Fibroblast of the aortic adventitia (primary cell): ENCODE measurements at places on chromosomes 11 and 22.

DNA sequence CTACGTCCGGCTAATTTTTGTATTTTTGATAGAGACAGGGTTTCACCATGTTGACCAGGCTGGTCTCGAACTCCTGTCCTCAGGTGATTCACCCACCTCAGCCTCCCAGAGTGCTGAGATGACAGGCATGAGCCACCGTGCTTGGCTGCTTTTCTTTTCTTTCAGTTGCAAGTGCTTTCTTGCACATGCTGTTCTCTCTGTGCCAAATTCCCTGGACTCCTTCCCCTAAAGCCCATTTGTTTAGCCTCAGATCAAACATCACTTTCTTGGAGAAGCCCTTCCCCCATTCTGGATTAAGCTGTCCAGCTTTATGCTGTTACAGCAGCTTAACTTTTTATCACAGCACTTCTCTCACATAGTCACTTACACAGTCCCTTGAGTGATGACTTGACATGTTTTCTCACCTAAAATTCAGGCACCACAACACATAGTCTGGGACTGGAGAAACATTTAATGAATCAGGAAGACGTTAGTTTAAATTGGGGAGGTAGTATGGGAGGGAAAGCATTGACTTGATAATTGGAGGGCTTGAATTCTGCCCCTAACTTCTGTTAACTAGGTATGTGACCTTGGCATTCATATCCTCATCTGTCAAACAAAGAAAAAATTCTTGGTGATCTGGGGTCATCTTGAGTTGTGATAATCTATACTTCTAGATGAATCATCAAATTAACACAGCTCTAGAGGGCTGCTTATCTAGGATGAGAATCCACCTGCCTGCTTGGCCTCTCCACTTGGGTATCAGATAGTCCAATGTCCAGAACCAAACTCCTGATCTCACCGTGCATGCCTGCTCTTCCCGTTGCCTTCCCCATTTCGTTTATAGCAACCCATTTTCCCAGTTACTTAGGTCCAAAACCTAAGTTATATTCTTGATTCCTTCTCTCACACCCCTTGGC, 18.4 kb downstream of the ACO2 start:
- peak; percentile 50 for DNase-seq

DNA sequence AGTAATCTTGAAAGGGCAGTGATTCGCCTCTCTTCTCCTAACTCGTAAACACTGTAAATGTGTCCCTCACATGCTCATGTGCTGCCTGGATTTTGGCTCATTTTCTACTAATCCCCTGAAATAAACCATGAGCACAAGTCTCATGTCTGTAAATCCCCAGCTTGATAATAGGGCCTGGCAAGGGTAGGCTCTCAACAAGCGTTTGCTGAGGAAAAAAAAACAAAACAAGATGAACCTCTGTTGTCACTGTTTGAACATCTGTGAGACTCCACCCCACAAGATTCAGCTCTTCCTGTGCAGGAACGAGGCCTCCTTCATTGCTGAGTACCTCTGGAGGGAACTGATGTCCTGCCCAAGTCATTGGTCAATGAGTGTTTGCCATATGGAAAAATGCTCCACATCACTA, 4.5 kb upstream of the CYB5R2 start:
- peak; percentile 56 for DNase-seq

DNA sequence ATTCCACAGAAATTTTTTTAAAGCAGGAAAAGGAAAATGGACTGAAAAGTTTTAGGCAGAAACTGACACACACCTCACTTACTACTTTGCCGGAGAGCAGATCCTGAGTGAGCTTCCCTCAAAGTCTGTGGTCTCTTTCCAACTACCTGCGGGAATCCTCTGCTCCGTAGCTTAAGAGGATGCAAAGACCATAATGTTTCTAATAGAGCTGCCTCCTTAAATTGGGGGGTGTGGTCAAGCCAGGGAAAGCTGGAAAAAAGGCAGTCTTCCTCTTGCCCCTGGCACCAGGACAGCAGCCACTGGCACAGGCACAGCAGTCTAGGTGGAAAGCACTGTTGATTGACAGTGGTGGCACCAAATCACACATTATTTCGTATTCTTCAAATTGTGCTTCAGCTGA, at the start of gene ETS1:
ETS1 (minus strand) TSS at position 144 of the 400 bp plus-strand sequence. CDS start 14,428 bp downstream, outside the sequence.
- no peak for DNase-seq

- DNase-seq: no peak
These were observed 53.6 kb downstream of the MPPED1 start for GRCh38 chr22:43465291-43466015.

DNA sequence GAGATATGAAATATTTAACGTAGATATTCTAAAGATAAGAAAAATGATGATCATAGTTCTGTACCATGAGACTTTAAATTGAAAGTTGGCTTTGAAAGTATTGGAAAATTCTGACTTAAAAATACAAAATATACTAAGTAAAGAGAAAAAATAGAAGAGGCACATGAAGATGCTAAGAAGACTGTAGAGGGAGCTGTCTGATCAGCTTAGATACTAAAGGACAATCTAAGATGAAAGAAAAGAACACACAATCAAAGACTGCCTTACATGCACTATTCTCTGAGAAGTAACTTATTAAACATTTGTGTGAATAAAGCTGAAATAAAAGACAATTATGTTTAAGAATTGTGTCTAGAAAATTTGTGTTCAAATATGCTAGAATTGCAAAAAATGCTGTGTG, 55.1 kb downstream of the RBMXL2 start:
- DNase-seq: peak; percentile 42

DNA sequence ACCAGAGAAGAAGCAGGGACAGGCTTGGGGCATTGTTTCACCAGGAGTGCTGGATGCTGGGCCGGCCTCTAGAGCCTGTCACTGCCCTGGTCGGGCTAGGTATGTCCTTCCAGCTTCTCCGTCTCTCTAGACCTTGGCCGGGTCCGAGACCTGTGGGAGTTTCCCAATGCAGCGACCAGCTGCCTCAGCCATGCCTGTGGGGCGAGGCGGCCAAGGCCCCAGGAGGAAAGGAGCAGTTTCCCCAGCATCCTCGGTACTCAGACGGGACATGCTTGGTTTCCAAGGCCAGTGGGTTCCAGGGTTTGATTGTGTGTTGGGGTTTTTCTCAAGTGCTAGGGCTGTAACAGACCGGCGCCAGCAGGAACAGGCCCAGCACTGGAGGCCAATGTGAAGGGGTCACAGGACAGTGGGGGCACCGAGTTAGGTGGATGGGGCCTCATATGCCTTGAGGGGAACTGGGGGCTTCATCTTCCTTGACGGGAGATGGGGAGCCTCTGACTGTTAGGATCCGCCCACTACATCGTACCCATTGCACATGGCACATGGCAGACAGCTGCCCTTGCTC, 339.0 kb downstream of the TBC1D22A start:
- no peak for DNase-seq

DNA sequence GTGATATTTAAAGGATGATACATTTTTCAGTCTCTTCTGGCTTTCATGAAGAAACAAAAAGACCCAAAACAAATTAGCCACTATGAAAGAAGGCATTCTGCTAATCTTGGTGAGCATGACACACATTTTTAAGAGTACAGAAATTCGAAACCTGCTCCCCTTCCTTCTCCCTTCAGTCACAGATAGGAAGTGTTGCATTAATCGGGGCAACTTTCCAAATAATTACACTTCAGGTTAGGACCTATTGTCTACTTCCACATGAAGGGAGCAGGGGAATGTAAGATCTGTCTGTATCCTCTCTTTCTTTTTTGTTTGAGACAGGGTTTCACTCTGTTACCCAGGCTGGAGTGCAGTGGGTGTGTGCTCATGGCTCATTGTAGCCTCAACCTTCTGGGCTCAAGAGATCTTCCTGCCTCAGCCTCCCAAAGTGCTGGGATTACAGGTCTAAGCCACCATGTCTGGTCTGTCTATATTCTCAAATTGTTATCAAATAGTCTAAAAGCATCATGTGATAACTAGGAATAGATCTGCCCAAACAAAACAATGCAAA, 45.8 kb downstream of the NCAM1 start:
- no peak for DNase-seq

DNA sequence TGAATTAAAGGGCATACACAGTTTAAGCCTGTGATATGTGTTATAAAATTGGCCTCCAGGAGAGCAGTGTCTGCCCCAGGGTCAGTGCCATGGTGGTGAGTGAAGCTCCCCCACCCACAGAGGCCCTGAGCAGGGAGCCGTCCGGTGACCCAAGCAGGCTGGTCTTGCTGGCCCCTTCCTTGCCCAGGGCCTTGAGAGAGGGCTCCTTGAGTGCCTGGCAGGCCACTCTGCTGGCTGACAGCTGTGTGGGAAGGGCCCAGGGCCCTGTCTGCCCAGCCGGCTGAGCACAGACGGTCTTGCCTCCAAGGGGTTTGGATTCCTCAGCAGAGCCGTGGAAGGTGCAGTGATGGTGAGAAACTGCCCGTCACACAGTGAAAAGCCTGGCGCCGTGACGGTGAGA, 25.9 kb downstream of the PTDSS2 start:
- no peak for DNase-seq

GRCh38 chr11:69101792-69102695, 53.3 kb downstream of the TPCN2 start:
- DNase-seq: no peak

DNA sequence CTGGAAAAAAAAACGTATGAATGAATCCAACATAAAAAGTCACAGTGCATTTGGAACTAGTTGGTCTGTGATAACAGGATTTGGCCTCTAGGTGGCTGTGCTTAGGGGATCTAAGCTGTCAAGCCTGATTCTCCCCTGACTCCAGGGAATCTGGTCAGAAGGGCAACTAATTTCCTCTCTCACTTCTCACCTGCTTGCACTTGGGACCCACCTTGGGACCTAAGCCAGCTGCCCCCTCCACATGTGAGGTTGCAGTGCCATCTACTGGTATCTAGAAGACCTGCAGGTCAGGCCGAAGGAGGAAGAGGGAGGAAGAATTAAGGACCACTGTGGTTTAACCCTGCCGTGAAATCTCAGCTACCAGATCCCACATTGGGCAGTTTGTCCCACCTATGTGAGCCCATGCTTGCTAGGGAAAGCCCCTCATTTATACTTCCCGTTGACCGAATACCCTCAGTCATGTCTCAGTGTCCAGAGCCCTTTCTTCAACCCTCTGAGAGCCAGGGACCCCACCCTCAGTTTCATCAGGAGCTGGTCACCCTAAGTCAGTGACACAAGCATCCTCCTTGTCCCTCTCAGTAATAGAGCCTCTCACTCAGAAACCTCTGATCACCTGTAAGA, 33.2 kb upstream of the CAVIN3 start:
- DNase-seq: peak; percentile 61

DNA sequence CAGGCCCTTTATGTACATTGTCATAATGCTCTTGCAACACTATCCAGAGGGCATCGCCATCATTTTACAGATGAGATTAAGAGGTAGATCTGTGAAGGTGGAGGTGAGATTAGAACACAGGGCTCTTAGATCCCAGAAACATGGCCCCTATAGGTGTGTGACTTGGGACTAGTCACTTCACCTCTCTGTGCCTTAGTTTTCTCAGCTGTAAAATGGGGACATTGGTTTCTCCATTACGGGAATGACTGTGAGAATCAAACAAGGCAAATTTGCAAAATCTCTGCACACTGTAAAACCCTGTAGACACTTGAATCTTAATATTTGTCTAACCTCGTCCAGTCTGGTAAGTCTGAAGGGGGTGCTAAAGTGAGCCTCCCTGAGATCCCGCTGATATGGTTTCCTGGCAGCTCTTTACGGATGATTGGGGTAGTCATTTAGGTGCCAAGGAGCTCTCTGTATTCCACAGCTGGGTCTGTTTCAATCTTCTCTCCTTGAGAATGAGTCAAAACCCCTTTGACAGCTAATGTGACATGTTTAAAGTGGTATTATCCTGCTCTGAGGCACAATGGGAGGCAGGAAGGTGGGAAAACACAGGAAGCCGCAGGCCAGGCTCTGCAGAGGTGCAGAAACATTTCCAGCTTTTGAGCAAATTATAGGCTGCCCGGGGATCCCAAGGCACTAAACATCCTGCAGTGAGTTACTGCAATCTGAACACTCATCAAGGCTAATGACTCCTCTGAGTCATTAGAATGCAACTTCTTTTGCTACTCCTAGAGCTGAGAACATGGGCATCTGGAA, 140.8 kb downstream of the CCDC81 start:
- DNase-seq: peak; percentile 71

GRCh38 chr11:115297330-115297729, 206.9 kb downstream of the CADM1 start:
- no peak for DNase-seq

DNA sequence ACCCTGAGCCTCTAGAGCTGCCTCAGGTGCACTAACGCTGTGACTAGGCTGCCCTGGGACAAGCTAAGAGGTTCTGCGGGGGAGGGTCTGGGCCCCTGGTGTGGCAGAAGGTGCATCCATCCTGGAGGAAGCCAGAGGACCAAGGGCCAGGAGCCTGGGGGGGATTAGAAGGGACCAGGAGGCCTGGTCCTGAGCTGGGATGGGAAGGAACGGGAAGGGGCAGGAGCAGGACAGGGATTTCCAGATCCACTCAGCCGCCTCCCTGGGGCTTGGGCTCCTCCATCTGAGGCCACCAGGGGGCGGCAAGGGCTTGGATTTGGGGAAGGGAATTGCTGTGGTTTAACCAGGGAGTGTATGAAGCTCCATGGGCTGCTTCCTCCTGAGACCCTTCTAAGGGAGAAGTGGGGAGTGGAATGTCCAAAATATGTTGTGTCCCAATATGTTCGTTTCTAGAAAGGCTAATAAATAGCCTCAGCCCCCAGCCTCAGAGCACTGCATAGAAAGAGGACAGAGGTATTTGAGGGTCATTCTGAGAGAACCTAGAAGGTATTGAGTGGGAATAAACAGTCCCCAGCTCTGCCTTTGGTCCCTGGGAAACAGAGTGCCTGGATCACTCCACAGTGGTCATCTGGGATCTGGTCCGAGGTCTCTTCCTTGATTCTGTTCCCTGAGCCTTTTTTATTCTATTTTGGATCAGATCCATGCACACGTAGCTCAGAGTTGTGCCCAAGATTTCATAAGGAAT, 17.4 kb upstream of the PRAME start:
- DNase-seq: peak; percentile 36

GRCh38 chr11:35919244-35919643, 24.6 kb upstream of the LDLRAD3 start:
- DNase-seq: peak; percentile 15

- DNase-seq: peak; percentile 62
These were observed 17.6 kb upstream of the MED17 start for GRCh38 chr11:93766504-93766903.

GRCh38 chr22:24703101-24703500, 71.4 kb downstream of the PIWIL3 start:
- DNase-seq: no peak

DNA sequence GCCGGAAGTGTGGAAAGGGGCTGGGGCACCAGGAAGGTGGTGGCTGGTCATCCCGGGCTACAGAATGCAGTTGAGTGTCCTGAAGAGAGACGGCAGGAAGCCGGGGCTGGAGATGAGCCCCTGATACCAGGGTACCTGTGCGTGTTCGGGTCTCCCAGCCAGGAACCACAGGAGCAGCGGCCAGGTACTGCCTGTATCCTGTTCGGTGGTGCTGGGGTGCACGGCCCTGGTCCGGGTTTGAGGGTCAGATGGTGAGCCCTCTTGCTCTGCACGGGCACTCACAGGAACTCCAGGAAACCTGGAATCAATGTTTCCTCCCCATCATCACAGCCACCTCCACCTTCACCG, 253.1 kb upstream of the B3GAT1 start:
- no peak for DNase-seq

DNA sequence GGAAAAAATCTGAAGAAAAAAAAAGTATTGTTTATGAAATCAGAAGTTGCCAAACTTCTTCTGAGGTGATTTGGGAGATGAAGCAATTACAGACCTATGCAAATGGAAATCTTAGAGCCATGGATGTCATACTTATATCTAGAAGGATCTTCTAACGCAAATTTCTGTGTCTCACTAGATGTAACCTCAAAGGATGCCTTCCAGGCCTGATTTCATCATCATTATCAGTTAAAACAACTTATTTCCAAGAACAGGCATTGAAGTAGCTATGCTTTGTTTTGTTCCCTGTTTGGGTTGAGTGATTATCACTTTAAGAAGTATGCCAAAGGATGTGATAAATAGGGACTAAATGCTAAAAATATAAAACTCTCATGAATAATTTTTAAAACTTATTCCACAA, 43.9 kb upstream of the ANGPTL5 start:
- peak; percentile 1 for DNase-seq
